ENCODE measurements at places on chromosomes 4 and X.
A peak's percentile ranks its signal among the peaks of the same experiment; 100 is the strongest.

DNA sequence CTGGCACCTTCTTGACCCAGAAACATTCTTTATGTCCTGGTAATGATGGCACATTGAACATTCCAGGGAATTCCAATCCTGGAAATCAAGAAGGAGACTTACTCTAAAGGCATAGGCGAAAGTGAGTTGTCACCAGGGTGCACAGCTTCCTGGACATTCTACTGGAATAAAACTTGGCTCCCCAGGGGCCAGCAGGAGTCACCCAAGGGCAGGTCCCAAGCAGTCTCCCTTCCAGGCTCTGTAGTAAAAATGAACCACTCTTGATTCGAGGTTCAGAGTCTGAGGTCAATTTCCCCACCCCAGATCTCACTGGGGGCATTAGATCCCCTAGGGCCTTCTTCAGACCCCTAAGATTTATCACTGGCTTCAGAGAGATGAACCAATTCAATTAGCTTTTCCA is 338.7 kb upstream of the GATB start:
- DNase-seq, result no peak

GRCh38 chr4:40306226-40306625 is 28.9 kb upstream of the CHRNA9 start:
- no peak for DNase-seq

DNA sequence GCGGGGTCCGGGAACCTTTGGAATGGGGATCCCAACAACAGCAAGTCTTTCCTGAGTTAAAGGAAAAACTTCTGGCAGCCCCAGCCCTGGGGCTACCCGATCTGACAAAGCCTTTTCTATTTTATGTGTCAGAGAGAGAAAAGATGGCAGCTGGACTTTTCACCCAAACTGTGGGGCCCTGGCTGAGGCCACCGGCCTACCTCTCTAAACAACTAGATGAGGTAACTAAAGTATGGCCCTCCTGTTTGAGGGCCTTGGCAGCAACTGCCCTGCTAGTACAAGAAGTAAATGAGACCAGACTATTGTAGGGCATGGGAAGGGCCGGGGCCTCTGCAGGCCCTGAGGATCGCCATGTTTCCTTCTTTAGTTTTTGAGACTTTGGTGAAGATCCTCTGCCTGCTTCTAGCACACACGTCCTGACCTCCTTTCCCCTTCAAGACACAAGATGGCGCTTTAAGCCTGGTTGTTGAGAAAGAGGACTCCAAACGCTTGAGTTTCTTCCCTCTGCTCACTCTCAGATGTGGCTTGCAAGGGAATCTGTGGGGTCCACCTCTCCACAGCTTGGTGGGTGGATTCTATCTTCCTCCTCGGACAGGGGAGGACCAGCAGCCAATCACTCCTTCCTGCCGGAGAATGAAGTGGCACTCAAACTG is 18.5 kb upstream of the DRD5 start:
- DNase-seq, result no peak

DNA sequence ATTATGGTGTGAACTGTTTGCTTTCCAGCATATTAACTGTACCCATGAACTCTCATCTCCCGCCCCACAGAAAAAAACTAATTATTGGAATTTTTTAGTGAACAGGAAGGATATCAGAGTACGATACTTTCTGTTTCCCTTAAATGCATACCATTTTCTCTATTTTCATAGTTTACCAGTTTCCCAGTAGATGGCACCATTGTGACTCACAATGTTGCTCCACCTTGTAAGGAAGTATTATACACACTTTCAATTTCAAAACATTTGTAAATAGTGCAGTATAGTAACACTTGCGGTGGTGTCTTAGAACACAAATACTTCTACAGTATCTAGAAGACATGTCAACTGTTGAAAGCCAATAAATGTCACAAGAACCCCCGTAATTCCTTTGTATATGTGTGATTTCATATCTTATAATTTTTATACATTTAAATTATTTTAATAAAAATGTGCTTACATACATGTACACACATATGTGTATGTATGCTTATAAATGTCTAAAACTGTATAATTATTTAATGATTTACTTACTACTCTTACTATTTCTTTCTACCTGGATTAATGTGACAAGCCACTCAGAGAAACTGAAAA is 167.3 kb downstream of the SLIT2 start:
- peak; percentile 54 for DNase-seq

GRCh38 chr4:184024637-184025036 is 119.5 kb downstream of the STOX2 start:
- DNase-seq, result no peak

- DNase-seq, result no peak
Observed at GRCh38 chrX:137195296-137195695, 161.5 kb upstream of the GPR101 start.

- no peak for DNase-seq
Observed at GRCh38 chrX:47204970-47205369, 11.3 kb downstream of the UBA1 start.

- peak; percentile 52 for DNase-seq
Observed at GRCh38 chrX:152926279-152926678, 28.4 kb downstream of the ZNF185 start.

DNA sequence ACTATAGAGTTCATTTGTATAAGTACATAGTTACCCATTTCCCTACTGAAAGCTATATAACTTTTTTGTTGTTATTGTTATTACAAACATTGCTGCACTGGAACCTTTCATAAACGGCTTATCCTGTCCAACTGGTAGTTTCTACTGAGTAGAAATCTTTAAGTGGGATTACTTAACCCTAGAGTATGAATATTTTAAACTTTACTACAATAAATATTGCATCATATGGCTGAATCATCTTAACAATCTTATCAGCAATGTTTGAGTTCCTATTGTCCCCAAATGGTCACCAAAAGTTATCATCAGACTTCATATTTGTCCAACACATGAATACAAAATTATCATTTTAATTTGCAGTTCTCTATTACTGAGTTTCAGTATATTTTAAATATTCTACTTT is 40.5 kb downstream of the LCORL start:
- DNase-seq, result peak; percentile 20

GRCh38 chr4:41304221-41304620 is 47.5 kb downstream of the UCHL1 start:
- DNase-seq, result no peak

GRCh38 chr4:7193030-7193958 is 956 bp downstream of the SORCS2 start:
- DNase-seq, result no peak

DNA sequence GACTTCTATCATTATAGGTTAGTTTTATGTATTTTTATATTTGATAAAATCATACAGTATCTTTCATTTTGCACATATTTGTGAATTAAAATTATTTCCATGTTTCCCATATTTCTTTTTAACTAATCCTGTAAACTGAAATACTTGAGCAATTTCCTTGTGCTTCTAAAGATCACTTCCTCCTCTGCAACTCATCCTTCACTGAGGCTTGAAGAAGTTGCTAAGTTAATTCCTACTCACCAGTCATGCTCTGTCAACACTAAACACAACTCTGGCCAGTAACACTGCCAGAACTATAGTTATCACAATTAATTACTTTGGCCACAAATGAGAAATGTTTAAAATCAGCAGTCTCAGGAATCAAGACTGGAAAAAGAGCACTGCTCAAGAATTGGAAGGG is 6.7 kb downstream of the SPATA4 start:
- peak; percentile 20 for DNase-seq

- peak; percentile 61 for DNase-seq
Observed at GRCh38 chr4:105978684-105979296, 83.5 kb downstream of the NPNT start.

- DNase-seq, result no peak
Observed at GRCh38 chrX:119003462-119003861, 29.0 kb downstream of the LONRF3 start.

GRCh38 chr4:131296192-131296591 is 1852.9 kb upstream of the PCDH10 start:
- DNase-seq, result no peak

DNA sequence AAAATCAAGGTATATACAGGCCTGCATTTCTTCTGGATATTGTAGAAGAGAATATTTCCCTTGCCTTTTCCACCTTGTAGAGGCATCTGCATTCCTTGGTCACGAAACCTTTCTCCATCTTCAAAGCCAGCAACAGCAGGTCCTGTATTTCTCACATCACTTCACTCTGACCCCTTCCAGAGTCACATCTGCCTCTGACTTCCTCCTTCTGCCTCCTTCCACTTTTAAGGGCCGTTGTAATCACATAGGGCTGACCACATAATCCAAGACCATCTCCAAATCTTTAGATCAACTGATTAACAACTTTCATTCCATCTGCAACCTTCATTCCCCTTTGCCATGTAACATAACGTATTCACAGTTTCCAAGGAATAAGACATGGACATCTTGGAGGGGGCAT is 38.3 kb upstream of the NDP start:
- DNase-seq, result no peak

- no peak for DNase-seq
Observed at GRCh38 chr4:3865986-3866812, 100.0 kb downstream of the ADRA2C start.

- no peak for DNase-seq
Observed at GRCh38 chr4:147960971-147961370, 229.1 kb downstream of the ARHGAP10 start.

DNA sequence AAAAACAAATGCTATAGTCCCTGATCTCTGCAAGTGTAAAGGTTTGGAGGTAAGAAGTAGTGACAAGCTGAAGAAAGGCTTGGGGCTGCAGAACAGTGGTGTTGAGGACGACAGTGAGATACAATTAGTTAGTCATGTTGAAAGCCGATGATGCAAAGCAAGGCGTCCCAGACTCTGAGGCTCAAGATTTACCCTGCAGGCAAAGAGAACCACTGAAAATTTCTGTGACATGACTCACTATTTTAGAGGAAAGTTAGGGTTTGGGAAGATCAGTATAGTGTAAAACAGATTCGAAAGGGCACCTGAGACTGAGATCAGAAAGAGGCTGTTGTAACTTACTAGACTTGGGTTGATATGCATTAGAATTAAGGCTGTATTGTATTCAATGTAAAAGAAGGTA is 281.3 kb upstream of the FTHL17 start:
- peak; percentile 69 for DNase-seq

DNA sequence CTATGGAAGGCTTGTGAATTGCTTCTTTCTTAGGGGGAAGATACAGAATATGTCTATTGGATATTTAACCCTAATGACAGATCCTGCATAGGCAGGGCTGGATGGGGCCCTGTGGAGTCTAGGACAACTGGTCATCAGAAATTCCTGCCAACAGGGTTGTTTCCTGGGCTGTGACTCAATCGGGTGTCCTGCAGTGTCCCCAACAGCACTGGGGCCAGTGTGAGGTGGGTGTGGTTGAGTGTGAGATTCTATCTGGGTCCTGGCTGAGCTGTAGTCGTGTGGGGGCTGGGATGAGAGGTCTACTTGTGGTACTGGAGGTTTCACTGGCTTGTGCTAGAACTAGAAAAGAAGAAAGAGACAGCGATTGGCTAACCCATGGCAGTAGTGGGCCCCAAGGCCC is 87.3 kb upstream of the WDR1 start:
- DNase-seq, result no peak

DNA sequence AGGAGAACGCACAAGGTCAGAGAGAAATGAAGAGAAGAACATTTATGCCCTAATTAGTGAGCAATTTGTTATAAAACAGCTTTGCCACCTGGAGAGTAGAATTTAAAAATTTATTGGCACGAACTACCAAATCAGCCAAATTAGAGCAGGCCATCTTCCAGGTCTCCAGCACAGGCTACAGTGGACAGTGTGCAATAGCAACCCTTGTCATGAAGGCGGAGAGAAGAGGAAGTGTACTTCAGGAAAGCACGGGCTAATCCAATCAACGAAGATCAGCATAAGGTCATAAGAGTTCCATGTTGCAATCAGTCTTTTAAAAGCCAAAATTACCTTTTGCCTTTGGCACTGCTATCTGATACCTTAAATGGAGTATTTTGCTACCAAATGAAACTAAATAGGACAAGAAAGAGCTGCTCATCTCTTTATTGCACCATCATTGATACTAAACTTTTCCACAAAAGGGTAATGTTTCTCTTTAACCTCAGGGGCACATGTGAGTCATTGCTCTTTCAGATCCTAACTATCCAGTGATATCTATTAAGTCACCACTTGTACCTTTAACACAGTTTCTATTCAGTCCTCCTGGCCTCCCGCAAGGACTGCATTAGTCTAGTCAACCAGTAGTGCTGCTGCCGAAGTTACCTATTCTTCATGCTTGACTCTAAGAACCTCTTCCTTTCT is 19.9 kb downstream of the ANK2 start:
- peak; percentile 59 for DNase-seq

DNA sequence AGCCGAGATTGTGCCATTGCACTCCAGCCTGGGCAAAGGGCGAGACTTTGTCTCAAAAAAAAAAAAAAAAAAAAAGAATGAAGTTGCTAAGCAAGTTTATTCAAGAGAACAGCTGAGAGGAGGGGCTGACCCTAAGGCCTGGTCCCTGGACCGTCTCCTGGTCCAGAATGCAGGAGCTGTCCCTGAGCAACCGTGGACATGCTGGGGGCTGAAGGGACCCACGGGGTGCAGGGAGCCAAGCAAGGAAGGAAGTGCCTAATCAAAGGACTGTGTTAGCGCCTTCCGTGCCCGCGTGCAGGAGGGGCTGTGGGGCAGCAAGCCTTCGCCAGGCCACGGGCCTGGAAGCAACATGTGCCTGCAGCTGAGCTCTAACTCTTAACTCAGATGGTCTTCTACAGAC is 39.1 kb upstream of the CDKN2AIP start:
- DNase-seq, result no peak

DNA sequence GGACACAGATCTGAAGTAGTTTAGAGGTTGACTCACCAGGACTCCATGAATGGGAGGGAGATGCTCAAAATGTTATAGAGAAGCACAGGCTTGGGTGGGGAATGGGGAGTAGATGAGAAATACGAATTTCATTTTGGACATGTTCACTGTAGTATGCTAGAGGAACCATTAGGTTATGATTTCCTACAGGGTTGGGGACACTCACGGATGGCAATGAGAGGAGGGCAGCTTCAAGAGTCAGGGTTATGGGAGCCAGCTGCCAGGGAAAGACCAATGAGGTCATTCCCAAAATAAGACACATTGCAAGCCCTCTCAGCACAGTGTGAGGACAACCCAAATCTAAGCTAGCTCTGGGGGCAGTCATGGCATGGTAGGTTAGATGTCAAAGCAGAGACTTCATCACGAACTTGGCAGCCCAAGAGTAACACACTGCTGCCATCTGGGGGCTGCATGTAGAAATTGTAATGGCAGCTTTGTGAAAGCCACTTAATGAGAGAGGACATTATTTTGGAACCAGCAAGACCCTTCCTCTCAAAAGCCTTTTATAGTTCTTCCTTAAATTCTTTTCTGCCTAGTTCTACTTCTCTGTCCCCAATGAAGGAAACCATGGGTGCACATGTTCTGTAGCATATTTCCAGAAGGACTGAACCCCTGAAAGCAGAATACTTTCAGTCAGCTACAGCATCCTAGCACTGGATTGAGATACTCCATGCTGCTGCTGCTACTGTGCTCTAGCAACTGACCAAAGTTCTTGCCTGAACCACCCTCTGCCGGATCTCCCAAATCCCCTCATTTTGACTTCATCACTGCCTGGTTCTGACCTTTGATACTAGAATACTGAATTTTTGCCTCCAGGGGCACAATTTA is 16.2 kb upstream of the ZCCHC12 start:
- DNase-seq, result peak; percentile 37

- DNase-seq, result no peak
Observed at GRCh38 chr4:188139671-188140070, 430 bp downstream of the TRIML1 start.

- DNase-seq, result no peak
Observed at GRCh38 chr4:47652092-47652491, 167.0 kb downstream of the ATP10D start.

GRCh38 chrX:19867938-19868337 is 19.5 kb downstream of the SH3KBP1 start:
- DNase-seq, result no peak
